ENCODE measurements at places on chromosomes 2 and 18.

GRCh38 chr2:79259296-79259695 is 99.7 kb upstream of the REG3A start:
- DNase-seq, result no peak

DNA sequence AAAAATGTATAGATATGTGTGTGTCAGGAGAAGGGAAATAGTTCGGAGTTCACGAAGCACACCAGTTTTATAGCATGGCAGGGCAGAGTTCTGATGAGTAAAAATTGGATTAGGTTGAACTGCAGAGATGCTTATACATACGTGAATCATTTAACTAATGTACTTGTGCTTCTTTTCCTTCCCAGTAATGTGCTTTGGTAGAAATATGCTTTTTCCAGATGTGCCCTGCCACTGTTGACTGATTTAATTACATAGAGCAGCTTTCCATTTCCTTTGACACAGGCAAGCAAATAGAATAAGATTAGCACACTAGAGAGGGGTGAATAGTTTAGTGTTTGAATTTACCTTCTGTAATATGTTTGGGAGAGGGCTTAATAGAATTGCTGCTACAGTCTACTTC is 28.9 kb upstream of the ARMC9 start:
- no peak for DNase-seq

- DNase-seq, result no peak
Measured at GRCh38 chr18:23757437-23757733, 68.1 kb downstream of the LAMA3 start.

- no peak for DNase-seq
Measured at GRCh38 chr2:225290757-225291400, 108.6 kb upstream of the NYAP2 start.

DNA sequence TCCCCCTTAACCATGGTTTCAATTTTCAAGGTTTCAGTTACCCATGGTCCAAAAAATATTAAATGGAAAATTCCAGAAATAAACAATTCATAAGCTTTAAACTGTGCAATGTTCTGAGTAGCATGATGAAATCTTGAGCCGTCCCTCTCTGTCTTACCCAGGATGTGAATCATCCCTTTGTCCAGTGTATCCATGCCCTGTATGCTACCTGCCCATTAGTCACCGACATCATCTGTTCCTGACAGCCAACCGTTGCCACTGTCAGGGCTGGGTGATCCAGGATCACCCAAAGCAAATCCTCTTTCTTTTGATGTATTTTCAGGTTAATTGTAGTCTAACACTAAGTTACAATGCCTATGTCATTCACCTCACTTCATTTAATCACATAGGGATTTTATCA is 15.7 kb upstream of the OLA1 start:
- no peak for DNase-seq

DNA sequence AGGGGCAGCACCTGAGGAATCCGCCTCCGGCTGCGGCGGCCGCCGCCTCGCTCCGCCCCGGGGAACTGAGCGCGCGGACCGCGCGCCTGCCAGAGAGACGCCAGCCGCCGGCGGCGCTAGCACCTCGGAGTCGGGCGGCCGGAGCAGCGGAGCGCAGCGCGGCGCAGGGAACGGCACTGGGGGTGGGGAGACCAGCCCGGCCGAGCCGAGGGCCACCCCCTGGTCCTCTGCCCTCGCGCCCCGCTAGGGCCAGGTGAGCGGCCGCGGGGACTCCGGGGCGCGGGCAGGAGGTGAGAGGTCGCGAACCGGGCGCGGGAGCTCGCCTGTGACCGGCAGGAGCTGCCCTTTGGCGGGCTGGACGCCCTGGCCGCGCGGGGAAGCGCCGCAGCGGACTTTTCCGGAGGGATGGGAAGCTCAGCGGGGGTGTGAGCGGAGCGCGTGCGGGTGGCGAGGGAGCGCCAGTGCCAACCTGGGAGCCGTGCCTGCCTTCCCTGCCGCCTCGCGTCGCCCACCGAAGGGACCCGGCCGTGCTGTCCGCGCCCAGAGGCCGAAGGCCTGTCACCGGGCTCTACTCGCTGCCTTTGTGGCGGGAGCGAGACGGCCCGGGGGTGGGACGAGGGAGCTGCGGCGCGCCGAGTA is at the start of gene GREB1L:
Gene GREB1L (plus strand): TSS at position 92 of the 639 bp plus-strand sequence. CDS start 141,287 bp downstream, outside the sequence.
- no peak for DNase-seq

GRCh38 chr18:44602845-44603244 is 77.8 kb upstream of the SETBP1 start:
- no peak for DNase-seq

- no peak for DNase-seq
Measured at GRCh38 chr2:111642586-111643327, 241.2 kb downstream of the ANAPC1 start.

DNA sequence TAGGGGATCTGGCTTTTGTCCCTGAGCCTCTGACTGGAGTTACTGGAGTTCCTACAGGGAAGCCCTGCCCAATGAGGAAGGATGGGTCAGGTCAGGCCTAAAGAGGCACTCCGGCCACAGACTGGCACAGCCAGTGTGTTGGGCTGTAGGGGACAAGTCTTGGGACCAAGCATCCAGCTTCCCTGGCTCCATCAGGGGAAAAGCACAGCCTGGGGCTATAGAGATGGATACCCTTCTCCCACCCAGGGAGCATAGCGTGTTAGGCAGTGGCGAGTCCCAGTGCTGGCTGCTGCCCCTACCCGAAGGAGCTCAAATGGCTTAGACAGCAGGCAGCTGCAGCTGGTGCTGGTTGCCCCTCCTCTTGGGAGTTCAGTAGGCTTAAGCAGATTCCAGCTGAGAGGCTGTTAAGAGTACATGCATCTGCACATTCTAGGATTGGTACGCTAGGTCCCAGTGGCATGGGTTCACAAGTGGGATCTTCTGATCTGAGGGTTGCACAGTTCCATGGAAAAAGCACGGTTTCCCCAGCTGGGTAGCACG is 111.4 kb downstream of the DCDC2C start:
- no peak for DNase-seq

GRCh38 chr2:96325884-96326255 is 753 bp downstream of the ITPRIPL1 start:
- peak; percentile 53 for DNase-seq

- DNase-seq, result no peak
Measured at GRCh38 chr2:96176661-96177060, 31.4 kb upstream of the DUSP2 start.

GRCh38 chr2:197804758-197805714 is 643 bp downstream of the PLCL1 start:
- peak; percentile 4 for DNase-seq

DNA sequence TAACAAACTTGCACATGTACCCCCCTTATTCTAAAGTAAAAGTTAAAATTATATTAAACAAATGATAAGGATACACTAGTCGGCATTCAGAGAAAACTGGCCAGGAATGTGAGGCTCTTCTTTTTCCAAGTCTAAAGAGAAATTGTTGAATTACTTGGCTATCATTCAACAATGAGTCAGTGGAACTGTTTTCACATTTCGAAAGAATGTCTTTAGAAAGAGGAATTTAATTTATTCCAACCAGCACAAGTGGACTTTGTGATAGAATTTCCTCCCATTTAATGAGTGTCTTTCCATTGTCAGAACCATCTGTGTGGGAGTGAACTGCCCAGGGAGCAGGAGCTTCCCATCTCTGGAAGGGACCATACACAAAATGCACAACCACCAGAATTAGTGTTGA is 792.2 kb downstream of the EPHA4 start:
- DNase-seq, result no peak

GRCh38 chr2:113842919-113843736 is 46.8 kb upstream of the ACTR3 start:
- DNase-seq, result no peak

- no peak for DNase-seq
Measured at GRCh38 chr2:120630031-120630701, 105.5 kb upstream of the GLI2 start.

- DNase-seq, result no peak
Measured at GRCh38 chr18:62778976-62779869, 63.9 kb downstream of the PHLPP1 start.

DNA sequence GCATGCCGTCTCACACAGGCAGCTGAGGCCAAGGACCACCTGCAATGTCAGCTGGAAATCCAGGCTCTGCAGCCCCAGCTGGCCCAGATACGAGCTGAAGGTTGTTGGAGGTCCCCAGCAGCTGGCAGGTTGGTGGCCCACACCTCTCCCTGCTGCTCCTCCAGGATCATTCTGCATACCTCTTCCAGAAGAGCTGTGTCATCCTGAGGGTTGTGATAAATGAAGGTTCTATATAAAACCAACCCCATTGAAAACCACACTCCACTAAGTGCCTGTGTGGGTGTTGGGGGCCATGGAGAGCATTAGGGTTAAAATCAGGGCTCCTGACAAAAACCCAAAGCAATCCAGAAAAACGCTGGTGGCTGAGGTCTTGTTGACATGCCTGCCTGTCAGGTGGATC is 50.4 kb downstream of the C1QL2 start:
- DNase-seq, result no peak

- no peak for DNase-seq
Measured at GRCh38 chr2:184765112-184765895, 167.0 kb downstream of the ZNF804A start.

DNA sequence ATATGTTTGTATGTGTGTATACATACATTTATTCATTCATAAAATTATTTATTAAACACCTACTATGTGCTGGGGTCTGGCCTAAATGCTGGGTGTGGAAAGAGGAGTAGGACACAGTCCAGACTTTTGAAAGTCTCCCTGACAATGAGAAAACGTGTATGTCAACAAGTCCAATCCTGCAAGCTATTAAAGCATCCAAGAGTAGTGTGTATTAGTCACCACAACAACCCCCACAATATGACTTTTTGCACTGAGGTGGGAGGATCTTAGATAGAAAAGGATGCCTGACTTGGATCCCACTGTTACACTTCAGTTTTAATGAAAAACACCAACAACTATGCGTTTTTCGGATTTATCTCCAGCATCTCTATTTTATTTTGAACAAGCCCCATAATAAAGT is 446.4 kb downstream of the EPHA4 start:
- no peak for DNase-seq

- DNase-seq, result no peak
Measured at GRCh38 chr2:162839419-162839818, 852 bp upstream of the KCNH7 start.

DNA sequence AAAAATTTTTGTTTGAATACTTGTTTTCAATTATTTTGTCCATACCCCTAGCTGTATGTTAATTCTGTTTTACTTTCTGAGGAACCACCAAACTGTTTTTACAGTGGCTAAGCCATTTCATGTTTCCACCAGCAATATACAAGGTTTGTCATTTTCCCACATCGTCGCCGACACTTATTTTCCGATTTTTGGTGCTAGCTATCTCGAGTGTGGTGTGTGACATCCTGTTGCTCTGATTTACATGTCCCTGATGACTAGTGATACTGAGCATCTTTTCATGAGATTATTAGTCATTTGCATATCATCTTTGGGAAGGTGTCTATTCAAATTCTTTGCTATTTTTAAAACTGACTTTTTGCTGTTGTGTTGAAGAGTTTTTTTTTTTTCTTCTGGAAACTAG is 7.2 kb upstream of the GPC1 start:
- DNase-seq, result no peak

DNA sequence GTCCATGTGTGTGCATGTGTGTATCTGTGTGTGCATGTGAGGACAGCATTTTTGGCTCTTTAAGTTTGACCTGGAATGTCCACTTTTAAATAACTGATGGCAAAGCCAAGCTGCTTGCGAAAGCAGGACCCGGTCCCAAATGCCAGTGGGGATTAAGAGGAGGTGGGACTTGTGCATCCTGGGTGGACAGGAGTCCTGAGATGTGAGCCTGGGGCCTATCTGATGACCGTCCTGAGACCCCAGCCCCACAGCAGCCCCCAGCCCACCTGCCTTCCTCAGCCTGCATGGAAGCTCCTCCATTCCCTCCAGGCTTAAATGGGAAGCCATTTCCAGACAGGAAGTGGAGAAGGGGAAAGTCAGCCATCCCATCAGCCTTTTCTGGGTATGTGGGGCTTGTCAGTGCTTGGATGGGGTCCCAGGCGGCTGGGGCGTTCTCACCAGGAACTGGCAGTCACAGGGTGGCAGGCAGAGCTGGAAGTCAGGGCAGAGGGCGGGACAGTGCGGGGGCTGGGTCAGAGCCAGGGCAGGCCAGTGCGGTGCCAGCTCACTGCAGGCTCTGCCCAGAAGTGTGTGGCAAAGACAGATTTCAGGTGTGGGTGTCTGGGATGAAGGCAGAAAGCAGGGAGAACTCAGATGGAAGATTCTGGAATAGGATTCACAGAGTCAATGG is 117.8 kb downstream of the ACKR3 start:
- DNase-seq, result no peak

DNA sequence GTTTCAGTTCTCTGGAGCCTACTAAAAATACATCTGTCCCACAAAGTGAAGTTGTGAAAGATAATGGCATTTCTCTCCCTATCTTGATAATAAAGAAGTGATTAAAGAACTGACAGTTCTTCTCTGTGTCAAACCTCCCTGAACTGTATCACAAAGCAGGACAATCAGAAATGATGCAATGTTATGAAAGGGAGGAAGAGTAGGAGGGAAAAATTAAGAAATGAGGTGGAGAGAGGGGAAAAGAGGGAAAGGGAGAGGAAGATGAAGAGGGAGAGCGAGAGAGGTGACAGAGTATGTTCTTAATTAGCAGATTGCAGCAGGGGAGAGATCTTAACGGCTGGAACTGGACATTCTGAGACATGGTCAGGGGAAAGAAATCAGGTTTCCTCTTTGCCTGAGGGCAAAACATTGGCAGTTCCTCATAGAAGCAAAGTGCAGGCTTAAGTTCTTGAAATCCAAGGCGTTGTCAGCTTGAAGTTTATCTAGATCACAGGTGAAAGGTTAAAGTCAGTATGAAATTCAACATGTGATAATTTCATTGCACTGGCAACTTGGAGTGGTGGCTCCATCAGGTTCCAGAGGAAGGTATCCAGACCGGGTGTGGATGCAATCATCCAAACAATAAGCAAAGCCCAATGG is 54.6 kb downstream of the RDH14 start:
- no peak for DNase-seq

- no peak for DNase-seq
Measured at GRCh38 chr2:164599954-164600589, 21.2 kb downstream of the GRB14 start.

GRCh38 chr2:104371087-104371781 is 482.7 kb upstream of the POU3F3 start:
- DNase-seq, result no peak

- DNase-seq, result peak; percentile 41
Measured at GRCh38 chr2:27303093-27304025, 4.9 kb downstream of the UCN start.

DNA sequence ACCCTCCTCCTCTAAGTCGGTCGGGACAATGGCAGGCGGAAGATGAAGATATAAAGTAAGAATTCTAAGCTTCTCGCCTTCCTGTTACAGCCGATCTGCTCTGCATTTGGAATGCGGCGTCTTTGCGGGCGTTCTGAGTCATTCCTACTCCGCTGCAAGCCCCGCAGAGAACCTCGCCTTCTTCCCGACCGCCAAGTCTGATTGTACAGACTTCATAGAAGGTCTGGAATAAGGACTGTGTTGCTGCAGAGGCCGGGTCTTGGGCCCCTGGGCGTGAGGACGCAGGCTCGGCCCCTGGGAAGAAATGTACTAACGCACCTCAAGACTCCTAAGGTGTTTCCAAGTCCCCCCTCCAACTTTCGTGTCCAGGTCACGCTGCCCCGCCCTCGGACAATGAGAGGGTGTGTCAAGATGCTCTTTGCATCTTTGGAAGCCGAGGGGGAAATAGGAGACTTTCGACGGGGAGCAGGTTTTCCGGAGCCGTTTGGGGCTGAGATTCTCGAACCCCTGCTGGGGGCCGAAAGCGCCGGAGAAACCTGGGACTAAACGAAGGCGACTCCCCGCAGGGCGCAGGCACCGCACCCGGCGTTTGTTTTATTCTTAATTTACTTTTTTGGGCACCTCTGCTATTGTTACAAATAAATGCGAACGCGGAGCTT is 12.7 kb upstream of the PAX3 start:
- DNase-seq, result no peak

All from CD4-positive, alpha-beta T cell treated with Interferon gamma for 1 hour (primary cell).